ENCODE measurements at places on chromosomes 2 and 18. TPM values are rescaled to one million over a fixed set of nuclear protein-coding genes. Genes with fewer than 3 reads are reported as not detected.

R3HDM1 gene
- total RNA-seq: 8.0 TPM

KCTD18 gene
- 7.9 TPM for total RNA-seq

YWHAQ gene
- 145 TPM for total RNA-seq

DTYMK gene
- 5.5 TPM for total RNA-seq

GALNT1 gene
- total RNA-seq: 42.2 TPM

EFHD1 gene
- total RNA-seq: 3.3 TPM

SP9 gene
- not detected for total RNA-seq

CYS1 gene
- 4.1 TPM for total RNA-seq

RBM44 gene
- 0.09 TPM for total RNA-seq

ATP6V1C2 gene
- 0.14 TPM for total RNA-seq

CHRNG gene
- total RNA-seq: not detected

C18orf32 gene
- total RNA-seq: 12.4 TPM

RGPD4 gene
- not detected for total RNA-seq

ALLC gene
- total RNA-seq: 1.3 TPM

FAM124B gene
- 2.5 TPM for total RNA-seq

AMMECR1L gene
- 8.0 TPM for total RNA-seq

CD207 gene
- total RNA-seq: not detected

UGT1A5 gene
- not detected for total RNA-seq

POTEI gene
- total RNA-seq: not detected

SPC25 gene
- total RNA-seq: 8.2 TPM

SEPTIN2 gene
- total RNA-seq: 147 TPM

FAM237A gene
- total RNA-seq: not detected

AMER3 gene
- total RNA-seq: not detected

GKN1 gene
- not detected for total RNA-seq

TMEM237 gene
- 2.0 TPM for total RNA-seq

SERPINE2 gene
- total RNA-seq: 0.92 TPM

RTP5 gene
- total RNA-seq: not detected

WDR33 gene
- 37.5 TPM for total RNA-seq

ADCYAP1 gene
- not detected for total RNA-seq

TMEM163 gene
- 0.17 TPM for total RNA-seq

ST3GAL5 gene
- 17.0 TPM for total RNA-seq
